Calu3 (cell line): ENCODE measurements at places on chromosomes 13 and 19. TPM values are rescaled to one million over a fixed set of nuclear protein-coding genes. Genes with fewer than 3 reads are reported as not detected.
A peak's percentile ranks its signal among the peaks of the same experiment; 100 is the strongest.

- no peaks in the 10 kb centered on the region for H3K36me3 ChIP-seq
- H3K4me1 ChIP-seq: no peaks in the 10 kb centered on the region
- H3K4me3 ChIP-seq: peak overlapping the region; percentile 62
- no peaks in the 10 kb centered on the region for H3K27me3 ChIP-seq
Observed at GRCh38 chr13:112969692-112970338, 801 bp downstream of the MCF2L start.

- no peaks in the 10 kb centered on the region for H3K27me3 ChIP-seq
- H3K4me3 ChIP-seq: no peak overlapping the region
- no peaks in the 10 kb centered on the region for H3K36me3 ChIP-seq
- DNase-seq: no peak
- peaks cover 28% of the 10 kb centered on the region for H3K4me1 ChIP-seq
Observed at GRCh38 chr19:44566984-44567383, 37.5 kb upstream of the CEACAM20 start.

DNA sequence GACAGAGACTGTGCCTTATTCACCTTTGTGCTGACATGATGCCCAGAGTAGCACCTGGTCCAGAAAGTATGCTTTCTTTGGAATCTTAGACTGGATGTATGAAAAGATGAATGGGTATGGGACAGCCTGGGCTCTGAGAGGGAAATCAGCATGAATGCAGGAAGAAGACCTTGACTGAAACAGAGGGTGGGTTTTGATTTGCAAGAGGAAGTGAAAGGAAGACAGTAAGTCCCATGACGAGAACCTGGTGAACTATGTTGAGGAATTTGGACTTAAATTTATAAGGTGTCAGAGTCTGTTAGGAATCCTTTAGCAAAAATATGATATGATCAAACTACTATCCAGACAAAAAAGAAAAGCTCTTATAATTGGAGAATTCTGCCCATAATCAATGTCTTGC is 301.9 kb downstream of the SPRY2 start:
- no peaks in the 10 kb centered on the region for H3K36me3 ChIP-seq
- no peak overlapping the region for H3K4me3 ChIP-seq
- no peaks in the 10 kb centered on the region for H3K27me3 ChIP-seq
- no peak overlapping the region for H3K27ac ChIP-seq

- H3K4me1 ChIP-seq: no peaks in the 10 kb centered on the region
- no peaks in the 10 kb centered on the region for H3K36me3 ChIP-seq
- H3K4me3 ChIP-seq: no peak overlapping the region
- peaks cover 52% of the 10 kb centered on the region for H3K27me3 ChIP-seq
- DNase-seq: no peak
- no peak overlapping the region for H3K27ac ChIP-seq
Observed at GRCh38 chr13:26946684-26947343, 186.2 kb upstream of the GPR12 start.

DNA sequence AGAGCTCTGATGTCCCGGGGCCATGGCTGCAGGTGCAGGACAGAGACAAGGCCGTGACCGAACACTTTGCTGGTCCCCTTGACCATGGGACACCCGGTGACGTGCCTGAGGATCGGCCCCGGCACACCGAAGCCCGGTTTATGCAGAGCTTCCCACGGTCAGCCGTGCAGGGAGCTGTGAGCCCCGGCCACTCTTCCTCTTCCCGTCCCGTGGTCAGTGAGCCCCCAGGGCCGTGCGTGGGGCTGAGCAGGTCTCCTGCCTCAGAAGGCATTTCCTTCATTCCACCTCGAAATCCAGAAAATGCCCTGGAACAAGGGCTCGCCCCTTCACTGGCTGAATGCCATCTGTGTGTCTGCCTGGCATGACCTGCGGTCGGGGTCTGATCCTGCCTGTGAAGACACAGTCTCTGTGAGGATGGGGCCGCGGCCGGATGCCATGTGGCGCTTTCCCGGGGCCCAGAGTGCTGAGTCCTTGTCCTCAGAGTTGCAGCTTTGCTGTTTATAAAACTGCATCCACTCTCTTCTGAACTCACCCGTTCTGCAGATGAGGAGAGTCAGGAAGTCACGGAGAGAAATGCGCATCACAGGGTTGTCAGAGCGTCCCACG is 16.9 kb downstream of the MCF2L start:
- no peaks in the 10 kb centered on the region for H3K4me1 ChIP-seq
- H3K27ac ChIP-seq: no peak overlapping the region
- no peaks in the 10 kb centered on the region for H3K27me3 ChIP-seq
- H3K4me3 ChIP-seq: peak overlapping the region; percentile 39
- no peak for DNase-seq
- no peaks in the 10 kb centered on the region for H3K36me3 ChIP-seq

DNA sequence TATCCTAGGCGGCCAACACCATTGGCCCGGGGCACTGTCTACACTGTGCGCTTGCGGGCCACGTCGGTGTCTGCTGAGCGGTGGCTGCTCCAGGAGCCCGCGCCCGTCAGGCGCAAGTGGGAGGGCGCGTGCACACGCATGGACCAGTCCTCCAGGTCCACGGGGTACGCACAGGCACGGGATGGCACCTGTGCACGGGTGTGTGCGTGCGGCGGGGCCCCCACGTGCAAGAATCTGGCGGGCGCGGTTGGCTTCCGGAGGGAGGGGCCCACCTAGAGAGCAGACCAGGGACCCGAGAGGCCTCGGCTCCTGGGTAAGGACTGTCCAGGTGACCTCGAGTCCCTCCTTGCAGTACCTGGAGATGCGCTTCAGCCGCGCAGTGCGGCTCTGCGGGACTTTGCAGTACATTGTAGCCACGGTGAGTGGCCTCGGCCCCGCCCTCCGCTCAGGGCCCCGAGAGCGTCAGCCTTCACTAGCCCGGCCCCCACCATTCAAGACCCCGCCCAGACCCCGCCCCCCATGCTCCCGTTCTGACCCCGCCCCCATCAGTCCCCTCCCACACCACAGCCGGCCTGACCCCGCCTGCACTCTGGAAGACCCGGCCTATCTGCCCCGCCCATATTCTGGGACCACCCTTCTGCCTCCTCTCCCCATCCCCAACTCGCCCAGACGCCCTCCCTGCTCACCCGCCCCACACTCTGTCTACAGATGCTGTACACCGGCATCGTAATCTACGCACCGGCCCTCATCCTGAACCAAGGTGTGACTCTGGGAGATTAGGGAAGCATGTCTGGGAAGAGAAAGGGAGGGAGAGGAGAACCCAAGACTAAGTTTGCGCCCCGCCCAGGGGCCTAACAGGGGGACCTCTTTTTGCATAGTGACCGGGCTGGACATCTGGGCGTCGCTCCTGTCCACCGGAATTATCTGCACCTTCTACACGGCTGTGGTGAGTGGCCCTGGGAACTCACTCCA is 2.3 kb downstream of the SLC5A5 start:
- H3K4me3 ChIP-seq: no peak overlapping the region
- no peaks in the 10 kb centered on the region for H3K4me1 ChIP-seq
- peaks cover 12% of the 10 kb centered on the region for H3K27me3 ChIP-seq
- H3K36me3 ChIP-seq: no peaks in the 10 kb centered on the region

DNA sequence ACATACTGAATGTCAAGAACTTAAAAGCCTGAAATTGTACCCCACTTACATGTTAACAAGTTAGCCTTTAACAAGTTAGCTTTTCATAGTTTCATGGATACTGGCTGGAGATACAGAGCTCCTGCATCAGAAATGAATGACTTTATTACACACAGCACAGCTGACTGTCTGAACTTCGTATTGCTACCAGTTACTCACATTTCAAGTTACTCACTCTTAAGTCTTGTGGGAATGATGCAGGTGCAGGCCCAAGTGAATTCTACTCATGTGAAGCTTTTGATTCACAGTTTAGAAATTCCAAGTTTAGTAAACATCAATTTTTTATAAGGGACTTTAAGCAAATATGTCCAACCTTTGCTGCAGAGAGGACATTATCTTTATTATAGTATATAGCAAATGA is 762.2 kb upstream of the PRR20A start:
- H3K36me3 ChIP-seq: no peaks in the 10 kb centered on the region
- no peaks in the 10 kb centered on the region for H3K27me3 ChIP-seq
- H3K4me3 ChIP-seq: no peak overlapping the region
- no peaks in the 10 kb centered on the region for H3K4me1 ChIP-seq
- no peak for DNase-seq
- H3K27ac ChIP-seq: no peak overlapping the region

DNA sequence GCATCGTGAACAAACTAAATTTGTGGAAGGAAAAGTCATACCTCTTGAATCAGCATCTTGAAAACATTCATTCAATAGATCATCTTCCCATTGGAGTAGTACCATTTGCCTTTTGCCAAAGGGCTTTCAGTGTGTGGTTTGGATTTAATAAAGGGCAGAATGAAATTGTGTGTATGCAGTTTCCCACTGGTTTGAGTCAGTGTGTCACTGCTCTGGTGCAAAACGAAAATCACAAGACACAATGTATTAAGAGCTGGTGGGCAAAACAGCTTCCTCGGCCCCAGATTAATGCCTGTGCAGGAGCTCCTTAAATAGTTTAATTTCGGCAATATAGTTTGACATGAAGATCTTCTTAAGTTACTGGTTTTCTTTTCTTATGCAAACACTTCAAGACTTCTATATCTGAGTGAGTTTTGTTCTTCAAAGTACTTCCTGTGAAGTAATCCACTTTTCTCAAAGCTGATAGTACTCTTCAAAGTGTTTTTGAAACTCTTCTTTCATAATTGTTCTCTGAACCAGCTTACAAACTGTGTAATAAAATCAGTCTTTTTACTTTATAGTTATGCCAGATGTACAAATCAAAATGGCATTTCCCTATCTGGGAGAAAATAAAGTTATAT is 32.1 kb downstream of the RASL11A start:
- no peak overlapping the region for H3K27ac ChIP-seq
- peaks cover 14% of the 10 kb centered on the region for H3K27me3 ChIP-seq
- H3K4me1 ChIP-seq: no peaks in the 10 kb centered on the region
- H3K4me3 ChIP-seq: no peak overlapping the region
- DNase-seq: no peak

DNA sequence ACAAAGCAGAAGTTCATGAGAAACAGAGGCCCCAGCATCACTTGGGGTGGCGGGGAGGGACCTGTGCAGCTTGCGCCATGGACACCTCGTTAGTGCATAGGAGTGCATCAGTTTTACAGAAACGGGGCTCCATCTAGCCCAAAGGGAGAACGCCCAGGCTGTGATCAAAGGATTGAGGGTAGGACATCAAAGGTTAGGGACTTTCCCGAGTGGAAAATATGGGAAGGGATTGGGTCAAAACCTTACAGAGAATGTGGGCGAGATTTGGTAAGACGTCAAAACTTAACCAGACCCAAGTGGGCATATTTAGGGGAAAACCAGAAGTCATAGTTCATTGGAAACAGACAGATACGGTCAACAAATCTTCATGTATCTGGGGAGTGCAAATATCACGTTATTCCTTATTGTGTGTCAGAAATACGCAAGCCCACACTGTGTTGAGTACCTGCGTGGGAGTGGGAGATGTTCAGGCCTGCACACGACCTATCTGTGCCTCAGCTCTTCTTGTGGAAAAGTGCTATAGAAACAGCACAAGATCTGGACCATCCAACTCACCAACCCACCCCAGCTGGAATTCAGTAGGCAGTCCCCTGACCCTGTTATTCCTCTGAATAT is 9.4 kb upstream of the GRAMD1A start:
- H3K27ac ChIP-seq: no peak overlapping the region
- H3K4me1 ChIP-seq: peaks cover 27% of the 10 kb centered on the region
- H3K36me3 ChIP-seq: no peaks in the 10 kb centered on the region
- no peak for DNase-seq

GRCh38 chr13:111165241-111166010 is 50.3 kb downstream of the ARHGEF7 start:
- no peaks in the 10 kb centered on the region for H3K36me3 ChIP-seq
- H3K4me3 ChIP-seq: no peak overlapping the region
- no peak overlapping the region for H3K27ac ChIP-seq

GRCh38 chr13:28237944-28238343 is 99.6 kb downstream of the PAN3 start:
- no peaks in the 10 kb centered on the region for H3K4me1 ChIP-seq
- H3K27me3 ChIP-seq: no peaks in the 10 kb centered on the region
- no peak overlapping the region for H3K27ac ChIP-seq
- no peaks in the 10 kb centered on the region for H3K36me3 ChIP-seq

GRCh38 chr19:23769691-23770468 is 11.2 kb upstream of the ZNF681 start:
- no peak overlapping the region for H3K4me3 ChIP-seq
- peaks cover 10% of the 10 kb centered on the region for H3K36me3 ChIP-seq
- peaks cover 2% of the 10 kb centered on the region for H3K4me1 ChIP-seq
- H3K27me3 ChIP-seq: no peaks in the 10 kb centered on the region
- no peak for DNase-seq

- DNase-seq: no peak
- H3K36me3 ChIP-seq: peaks cover 3% of the 10 kb centered on the region
- peaks cover 45% of the 10 kb centered on the region for H3K27me3 ChIP-seq
- peaks cover 8% of the 10 kb centered on the region for H3K4me1 ChIP-seq
Observed at GRCh38 chr19:3323026-3323425, 43.4 kb upstream of the NFIC start.

DNA sequence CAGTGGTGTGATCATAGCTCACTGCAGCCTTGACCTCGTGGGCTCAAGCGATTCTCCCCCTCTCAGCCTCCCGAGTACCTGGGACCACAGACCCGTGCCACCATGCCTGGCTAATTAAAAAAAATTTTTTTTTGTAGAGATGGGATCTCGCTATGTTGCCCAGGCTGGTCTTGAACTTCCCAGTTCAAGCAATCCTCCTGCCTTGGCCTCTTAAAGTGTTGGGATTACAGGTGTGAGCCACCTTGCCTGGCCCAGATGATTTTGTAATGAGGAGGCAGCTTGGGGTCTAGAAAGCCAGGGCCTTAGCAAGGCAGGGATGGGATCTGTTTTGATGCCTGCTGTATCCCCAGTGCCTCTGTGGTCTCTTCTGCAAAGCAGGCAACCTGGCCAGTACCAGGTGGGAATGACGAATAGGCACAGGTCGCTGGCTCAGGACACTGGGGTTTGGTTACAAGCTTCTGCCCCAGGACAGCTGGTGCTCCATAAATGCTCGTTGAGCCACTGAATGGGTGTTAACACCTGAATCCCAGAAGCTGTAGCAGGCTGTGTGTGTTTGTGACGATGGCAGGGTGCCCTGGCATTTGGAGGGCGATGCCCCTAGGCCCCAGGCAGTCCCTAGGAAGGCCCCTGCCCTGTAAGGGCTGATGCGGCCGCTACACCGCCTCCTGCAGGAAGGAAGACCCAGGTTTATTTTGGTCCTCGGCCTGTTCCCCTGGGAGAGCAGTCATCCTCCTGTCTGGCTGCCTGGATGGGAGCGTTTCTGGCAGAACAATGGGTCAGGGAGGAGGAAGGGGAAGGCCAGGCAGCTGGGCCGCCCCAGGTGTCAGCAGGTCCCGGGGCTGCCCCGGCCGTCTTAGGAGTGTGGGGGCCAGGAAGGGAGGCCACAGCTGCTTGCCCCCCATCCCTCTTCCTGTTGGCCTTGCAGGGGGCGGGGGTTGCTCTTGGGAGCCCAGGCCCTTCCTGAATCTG is 8.6 kb downstream of the TNFAIP8L1 start:
- H3K36me3 ChIP-seq: peaks cover 10% of the 10 kb centered on the region
- no peak overlapping the region for H3K27ac ChIP-seq

The MAP3K10 gene
- total RNA-seq: 26.1 and 30.5 TPM in 2 replicates

The DLEU7 gene
- not detected in 2 replicates for total RNA-seq

The FUZ gene
- total RNA-seq: 12.2 and 17.0 TPM in 2 replicates

The CEP89 gene
- 31.1 and 33.9 TPM in 2 replicates for total RNA-seq

The SIGLEC9 gene
- not detected in 2 replicates for total RNA-seq

The CBY2 gene
- not detected in 2 replicates for total RNA-seq

The RRAS gene
- 70.4 and 82.2 TPM in 2 replicates for total RNA-seq

The MRPL34 gene
- total RNA-seq: 37.9 and 38.4 TPM in 2 replicates

The KLK6 gene
- total RNA-seq: 269 and 350 TPM in 2 replicates
